ENCODE measurements at places on chromosomes 6 and 20.

DNA sequence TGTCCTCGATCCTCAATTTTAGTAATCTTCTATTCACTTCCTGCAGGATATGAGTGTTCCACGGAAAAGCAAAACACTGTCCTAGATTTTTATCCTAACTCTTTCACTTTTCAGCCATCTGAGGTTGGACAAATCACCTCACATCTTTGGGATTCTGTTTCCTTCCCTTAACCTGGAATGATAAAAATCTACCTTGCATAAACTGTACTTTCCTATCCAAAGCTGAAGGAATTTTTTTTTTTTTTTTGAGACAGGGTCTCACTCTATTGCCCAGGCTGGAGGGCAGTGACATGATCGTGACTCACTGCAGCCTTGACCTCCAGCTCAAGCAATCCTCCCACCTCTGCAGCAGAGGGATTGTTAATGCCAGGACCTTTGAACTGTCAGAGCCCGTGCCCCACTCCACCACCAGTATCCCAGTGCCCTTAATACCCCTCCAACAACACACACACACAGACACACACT lies 20.5 kb downstream of the CAPN11 start:
- no peak for DNase-seq

DNA sequence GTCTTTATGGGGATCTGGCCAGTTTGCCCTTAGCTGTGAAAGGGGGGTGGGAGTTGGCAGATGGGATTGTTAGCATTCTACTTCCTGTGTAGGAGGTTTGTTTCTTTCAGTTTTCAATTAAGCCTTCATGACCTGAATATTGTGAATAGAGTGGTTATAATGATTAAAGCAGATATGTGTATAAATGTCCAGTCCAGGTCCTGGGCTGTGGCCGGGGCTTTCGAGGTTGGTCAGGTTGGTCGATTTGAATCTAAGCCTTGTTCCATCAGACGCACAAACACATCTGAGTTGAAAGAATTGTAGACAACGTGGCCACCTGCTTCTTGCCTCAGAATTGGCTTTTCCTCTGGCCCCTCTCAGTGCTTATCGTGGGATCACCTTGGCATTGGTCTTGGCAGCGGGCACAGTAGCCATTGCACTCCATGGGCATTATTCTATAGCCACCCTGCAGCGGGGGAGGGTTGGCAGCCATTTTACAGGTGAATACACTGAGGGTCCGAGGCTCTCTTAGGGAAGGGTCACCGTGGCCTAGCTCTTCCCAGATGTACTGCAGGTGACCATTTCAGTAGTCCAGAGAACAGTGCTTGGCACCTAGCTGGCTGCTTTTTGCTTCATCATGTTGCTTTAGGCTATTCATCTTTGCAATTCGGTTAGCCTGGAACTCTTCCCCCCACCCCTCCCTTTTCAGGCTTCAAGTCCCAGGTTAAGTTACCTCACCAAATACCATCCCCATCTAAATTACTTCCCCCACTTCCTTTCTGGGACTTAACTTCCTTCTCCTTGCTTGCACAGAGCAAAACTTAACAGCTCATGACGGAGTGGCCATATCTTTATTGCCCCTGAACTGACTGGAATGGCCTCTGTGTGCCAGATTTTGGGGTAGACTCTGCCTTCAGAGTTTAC lies 1.1 kb downstream of the RNF114 start:
- no peak for DNase-seq

DNA sequence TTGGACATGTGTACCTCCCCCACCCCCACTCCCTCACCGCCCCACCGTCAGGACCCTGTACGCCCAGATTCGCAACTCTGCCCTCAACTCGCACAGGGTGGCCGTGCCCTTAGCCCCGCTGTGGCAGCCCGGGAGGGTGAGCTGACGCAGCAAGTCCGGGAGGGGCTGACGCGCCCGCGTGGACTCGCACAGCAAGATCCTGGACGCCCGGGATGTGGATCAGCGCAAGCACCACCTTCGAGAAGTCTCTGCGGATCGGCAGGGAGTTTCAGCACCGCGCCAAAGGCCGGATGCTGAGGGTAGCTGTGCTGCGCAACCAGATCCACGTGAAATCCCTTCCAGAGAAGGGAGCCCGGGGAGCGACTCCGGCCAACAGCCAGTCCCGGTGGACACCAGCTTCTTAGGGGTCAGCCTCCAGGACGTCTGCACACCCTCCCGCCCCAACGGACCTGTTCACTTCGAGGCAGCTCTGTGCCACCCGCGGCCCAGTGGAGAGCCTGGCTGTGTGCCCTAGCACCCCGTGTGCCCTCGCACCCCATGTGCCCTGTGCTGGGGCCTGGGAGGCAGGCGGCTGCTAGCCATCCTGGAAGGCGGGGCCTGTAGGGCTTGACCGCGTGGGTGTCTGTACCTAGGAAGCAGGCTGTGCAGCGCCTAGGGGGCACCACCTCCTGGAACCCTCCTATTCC lies 6.7 kb upstream of the GJA10 start:
- DNase-seq: no peak

DNA sequence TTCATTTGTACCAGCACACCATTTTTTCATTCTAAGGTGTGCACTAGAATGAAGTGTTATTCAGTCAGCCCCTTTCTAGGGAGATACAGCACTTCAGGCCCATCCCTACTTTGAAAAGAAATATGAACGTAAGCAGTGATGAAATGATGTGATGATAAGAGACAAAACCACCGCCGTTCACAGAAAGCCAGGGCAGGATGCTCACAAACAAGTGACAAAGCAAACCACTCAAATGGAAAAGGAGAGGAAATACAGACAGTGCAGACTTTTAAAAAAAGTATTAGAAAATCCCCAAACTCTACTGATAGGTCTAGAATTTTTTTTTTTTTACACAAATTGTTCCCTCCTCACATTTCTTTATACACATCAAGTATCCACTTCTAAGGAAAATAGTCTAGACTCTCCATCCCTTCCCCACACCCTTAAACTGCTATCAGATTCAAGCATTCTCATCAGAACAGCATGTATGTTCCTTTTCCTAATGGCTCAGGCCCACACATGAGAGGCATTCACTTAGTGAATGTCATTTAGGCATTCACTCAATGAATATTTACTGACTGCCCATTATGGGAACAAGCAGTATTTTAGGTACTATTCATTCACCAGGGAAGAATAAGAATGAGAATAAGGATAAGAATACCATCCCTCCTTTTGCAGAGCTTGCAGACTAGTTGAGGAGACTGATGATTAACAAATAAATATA lies 243.5 kb downstream of the GMPR start:
- no peak for DNase-seq

GRCh38 chr6:41591859-41592502 lies 45.8 kb downstream of the FOXP4 start:
- DNase-seq: peak; percentile 87

DNA sequence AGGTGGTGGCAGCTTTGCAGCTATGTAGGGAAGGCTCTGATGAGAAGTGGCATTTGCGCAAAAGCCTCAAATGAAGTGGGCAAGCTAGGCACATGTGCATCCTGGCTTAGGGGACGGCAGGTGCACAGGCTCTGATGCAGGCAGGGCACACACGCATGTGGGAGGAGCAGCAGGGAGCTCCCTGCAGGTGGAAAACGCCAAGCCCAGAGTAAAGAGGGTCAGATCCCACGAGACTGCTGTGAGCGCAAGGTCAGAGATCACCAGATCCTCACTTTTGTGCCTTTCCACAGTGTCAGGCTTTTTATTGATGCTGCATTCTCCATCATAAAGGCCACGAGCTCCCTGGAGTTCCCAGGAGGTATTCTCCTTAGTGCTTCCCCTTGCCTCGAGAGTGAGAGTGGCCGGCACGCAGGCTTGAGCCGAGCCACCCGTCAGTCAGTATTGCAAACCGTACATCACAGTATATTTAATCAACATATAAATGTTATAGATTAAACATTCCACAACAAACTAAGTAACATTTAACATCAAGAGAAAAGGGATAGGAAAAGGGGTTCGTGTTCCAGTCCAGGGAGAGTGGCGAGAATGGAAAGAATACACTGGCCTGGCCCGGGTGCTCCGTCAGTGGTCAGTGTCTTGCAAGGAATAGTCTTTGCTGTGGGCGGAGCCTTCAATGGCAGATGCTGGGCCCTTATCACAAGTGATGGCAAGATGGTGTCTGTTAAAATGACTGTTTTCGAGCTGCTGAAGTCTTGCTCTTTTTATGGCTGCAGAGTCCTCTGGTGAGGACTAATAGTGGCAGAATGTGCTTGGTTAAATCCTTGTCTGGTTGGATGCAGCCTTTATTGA lies 109.4 kb downstream of the SYNDIG1 start:
- DNase-seq: no peak

DNA sequence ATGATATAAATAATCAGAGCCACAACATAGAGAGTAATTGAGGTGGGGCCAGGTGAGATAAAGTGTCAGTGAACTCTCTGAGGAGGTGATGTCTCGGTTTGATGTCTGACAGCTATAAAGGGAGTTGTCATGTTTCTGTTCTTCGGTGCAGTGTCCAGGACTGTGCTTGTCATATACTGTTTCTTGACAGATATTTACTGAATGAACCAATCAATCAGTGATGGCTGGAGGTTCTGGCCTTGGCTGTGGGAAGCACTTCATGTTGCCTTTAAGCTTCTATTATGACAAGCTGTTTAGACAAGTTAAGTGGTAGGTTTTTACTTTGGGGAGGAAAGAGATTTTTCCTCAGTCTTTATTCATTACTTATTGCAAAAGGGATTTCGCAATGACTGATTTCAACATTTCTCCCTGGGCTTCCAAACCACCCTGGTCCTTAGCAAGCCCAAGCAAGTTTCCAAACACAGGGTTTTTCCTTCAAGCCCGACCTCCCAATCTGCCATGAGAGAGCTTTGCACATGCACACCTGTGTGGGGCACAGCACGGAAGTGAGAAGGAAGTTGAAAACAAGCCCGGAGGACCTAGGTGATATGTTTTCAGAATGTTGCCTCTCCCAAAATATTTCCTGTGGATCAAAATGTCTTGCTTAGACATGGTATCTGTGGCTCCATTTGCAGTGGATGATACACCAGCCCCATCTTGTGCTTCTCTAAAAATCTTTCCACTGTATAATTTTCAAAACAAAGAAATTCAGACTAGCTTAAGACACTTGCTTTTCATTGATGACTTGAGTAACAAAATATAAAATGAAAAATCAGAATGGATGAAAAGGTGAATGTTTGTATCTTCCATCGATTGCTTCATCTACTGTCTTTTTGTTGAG lies 567.3 kb upstream of the BTBD3 start:
- no peak for DNase-seq

- no peak for DNase-seq
Observed at GRCh38 chr6:120228297-120228696, 878.7 kb upstream of the MAN1A1 start.

- DNase-seq: no peak
Observed at GRCh38 chr6:132063738-132064137, 112.6 kb upstream of the CCN2 start.

DNA sequence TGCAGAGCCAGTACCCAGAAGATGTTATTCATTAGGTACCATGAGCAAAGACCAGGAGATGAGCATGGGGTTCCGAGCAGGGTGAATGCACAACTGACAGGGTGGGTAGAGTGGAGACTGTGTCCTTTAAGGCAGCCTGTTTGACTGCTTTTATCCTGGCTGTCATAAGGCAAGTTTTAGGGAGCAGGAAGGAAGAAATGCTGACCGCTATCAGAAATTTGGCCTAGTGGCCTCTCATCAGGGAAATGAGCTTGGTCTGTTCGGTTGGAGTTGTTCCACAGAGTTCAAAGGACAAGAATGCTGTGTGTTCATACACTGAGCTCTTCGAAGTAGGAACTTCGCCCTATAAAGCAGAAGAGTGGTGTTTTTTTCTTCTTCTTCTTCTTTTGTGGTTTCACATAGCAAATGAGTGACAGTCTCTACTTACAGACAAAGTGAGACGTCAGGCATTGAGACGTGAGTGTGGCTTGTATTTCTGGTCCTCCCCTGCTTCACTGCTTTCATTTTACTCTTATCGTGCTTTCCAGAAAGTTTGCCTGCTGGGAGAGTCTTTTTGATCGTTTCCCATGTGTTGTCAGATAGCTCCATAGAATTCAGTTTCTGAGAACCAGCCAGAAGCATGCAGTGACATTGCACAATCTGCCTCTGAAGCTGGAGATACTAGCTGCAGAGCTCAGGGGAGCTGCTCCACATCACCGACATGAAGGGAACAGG lies at the start of gene CASS4:
CASS4 (plus strand) TSS at position 502 of the 714 bp plus-strand sequence; CDS start at position 701, 199 bp downstream.
- DNase-seq: no peak

- DNase-seq: no peak
Observed at GRCh38 chr6:153966001-153966400, 73.0 kb upstream of the OPRM1 start.

DNA sequence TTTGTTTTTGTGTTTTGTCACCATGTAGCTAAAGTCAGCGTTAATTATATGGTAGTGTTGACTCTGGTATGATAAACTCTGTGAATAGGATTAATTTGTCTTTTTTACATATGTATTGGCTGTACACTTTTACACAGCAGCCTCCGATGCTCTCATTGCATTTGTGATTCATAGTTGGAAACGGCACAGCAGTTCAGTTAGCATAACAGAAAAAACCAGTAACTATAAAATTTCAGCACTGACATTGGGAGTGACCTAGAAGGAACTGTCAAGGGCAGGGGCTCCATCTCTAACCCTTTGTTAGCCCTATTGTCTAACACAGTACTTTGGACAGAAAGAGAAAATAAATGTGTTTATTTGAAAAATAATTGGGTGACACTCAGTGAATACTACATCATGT lies 5.6 kb upstream of the BEND6 start:
- no peak for DNase-seq

GRCh38 chr6:143912671-143913070 lies 48.4 kb downstream of the ZC2HC1B start:
- DNase-seq: no peak

DNA sequence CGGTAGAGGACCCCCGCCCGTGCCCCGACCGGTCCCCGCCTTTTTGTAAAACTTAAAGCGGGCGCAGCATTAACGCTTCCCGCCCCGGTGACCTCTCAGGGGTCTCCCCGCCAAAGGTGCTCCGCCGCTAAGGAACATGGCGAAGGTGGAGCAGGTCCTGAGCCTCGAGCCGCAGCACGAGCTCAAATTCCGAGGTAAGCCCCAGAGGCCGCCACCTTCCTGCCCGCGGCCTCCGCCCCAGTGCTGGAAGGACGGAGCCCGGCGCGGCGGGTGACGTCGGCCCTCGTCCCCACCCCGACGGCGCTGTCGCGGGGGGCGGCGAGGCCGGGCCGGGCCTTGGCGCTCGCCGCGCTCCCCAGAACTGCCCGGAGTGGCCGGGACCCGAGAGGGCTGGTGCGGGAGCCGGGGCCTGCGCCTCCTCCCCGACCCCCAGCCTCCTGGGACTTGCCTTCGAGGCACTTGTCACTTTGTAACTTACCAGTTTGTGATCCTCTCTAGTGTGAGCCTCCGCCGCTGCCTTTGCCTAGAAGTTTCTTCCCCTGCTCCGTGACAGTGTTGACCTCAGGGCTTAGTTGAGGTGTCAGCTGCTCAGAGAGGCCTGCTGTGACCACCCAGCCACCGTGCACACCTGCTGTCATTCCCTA lies 417 bp downstream of the VAPB start:
- peak; percentile 51 for DNase-seq

DNA sequence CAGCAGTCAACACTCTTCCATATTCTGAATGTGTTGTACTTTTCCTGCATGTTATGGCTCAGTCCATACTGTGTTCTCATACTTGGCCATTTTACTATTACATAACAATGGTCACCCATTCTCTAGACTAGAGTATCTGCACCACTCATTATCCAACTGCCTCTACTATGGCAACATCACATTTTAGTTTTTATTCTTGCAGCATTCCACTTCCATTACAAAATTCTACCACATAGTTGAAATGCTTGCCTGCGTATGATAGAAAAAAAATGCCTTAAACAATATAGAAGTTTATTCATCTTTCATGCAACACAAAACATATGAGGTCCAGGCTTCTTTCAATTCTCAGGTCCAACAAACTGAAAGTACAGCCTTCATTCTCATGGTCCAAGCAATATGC lies 128.0 kb downstream of the TENT5A start:
- no peak for DNase-seq

GRCh38 chr20:20593447-20594170 lies 118.8 kb downstream of the RALGAPA2 start:
- DNase-seq: peak; percentile 26

Measured in nephron progenitor cell (in vitro differentiated cells).